GM23338 (cell line): ENCODE measurements at places on chromosomes 3 and 15.
A peak's percentile ranks its signal among the peaks of the same experiment; 100 is the strongest.

GRCh38 chr3:178672275-178672674 lies 136.0 kb downstream of the KCNMB2 start:
- no peak for DNase-seq

GRCh38 chr3:78858174-78858573 lies 909.6 kb downstream of the ROBO1 start:
- DNase-seq = no peak

DNA sequence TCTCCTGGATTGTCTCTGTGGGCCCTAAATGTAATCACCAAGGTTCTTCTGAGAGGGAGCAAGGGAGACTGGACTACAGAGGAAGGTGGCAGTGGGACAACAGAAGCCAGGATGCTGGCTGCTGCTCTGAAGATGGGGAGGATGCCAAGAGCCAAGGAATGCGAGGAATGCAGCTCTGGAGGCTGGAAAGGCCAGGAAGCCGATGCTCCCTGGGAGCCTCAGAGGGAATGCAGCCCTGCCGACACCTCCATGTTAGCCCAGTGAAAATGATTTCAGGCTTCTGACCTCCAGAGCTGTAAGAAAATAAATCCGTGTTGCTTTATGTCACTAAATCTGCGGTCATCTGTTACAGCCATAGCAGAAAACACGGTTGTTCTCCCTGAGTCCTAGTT lies 44.1 kb downstream of the UMPS start:
- peak; percentile 93 for DNase-seq

DNA sequence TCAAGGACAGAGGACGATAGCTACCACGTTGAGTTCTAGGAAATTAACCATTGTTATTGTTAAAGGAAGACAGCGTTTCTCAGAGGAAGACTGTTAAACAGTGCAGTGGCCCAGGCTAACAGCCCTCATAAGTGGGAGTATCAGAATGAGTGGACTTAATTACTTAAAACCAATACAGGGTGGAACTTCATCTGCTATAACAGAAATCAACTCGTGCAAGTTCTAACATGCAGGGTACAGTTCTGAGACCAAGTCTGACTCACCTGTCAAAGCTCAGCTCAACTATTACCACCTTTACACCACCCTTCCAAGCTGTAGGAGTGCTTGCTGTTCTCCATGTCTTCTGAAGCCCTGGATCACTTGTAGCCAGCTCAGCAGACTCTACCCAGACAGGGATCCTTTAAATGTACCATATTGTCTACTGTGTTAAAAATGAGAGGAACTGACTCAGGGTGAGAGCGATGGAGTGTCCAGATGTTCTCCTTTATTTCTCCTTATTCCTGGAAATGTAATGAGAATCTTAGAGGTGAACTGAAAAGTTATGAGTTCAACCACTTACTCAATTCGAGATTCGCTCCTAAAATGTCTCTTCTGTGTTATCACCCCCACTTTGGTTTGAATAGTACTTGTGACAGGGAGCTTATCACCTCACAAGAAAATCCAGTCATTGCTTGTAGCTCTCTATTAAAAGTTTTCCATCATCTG lies 26.5 kb downstream of the CD86 start:
- DNase-seq = no peak

DNA sequence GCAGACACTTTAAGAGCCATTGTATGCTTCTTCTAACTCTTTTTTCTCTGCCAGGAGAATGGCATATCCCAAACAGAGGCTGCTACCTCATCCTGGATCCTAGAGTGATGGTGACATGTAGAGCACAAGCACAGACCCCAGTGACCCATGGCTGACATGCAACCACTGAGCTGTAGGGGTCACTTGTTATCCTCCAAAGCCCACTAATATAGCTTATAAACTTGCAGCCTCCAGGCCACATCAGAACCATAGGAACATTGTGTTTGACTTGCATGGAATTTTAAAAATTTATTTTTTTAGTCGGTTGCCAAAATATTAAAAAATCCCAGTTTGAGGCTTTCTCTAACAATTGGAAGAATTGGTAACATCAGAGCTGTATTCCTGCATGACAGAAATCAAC lies 283.0 kb upstream of the WNT5A start:
- DNase-seq = peak; percentile 6

- no peak for DNase-seq
These were observed 11.7 kb upstream of the TCF12 start for GRCh38 chr15:56906766-56907165.

- no peak for DNase-seq
These were observed 466.9 kb upstream of the MDFIC2 start for GRCh38 chr3:70779296-70779695.

- DNase-seq = peak; percentile 40
These were observed 199.2 kb downstream of the CACNA2D3 start for GRCh38 chr3:54321520-54321919.

- DNase-seq = no peak
These were observed 51.1 kb downstream of the BDH1 start for GRCh38 chr3:197504641-197505121.

GRCh38 chr15:31239409-31239808 lies 87.2 kb upstream of the KLF13 start:
- DNase-seq = no peak

GRCh38 chr3:52649461-52650210 lies 36.1 kb downstream of the PBRM1 start:
- no peak for DNase-seq

DNA sequence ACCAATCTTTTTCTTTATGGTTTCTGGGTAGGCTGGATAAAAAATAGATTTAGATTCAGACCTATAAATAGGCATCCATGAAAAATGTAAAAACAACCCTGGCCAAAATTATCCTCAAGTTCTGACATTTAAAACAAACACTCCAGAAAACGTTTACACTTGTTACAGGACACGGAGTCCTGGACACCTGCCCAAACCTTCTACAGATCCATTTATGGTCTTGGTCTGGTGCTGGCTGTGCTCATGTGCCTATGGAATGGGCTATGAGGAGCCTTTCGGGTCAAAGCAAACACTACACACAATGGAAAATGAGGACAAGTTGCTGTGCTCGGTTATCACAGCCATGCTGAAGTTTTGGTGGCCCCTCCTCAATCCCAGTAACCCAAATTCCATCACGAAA lies 108.1 kb downstream of the PDZRN3 start:
- no peak for DNase-seq

GRCh38 chr3:147008886-147009285 lies 397.5 kb downstream of the ZIC4 start:
- no peak for DNase-seq

DNA sequence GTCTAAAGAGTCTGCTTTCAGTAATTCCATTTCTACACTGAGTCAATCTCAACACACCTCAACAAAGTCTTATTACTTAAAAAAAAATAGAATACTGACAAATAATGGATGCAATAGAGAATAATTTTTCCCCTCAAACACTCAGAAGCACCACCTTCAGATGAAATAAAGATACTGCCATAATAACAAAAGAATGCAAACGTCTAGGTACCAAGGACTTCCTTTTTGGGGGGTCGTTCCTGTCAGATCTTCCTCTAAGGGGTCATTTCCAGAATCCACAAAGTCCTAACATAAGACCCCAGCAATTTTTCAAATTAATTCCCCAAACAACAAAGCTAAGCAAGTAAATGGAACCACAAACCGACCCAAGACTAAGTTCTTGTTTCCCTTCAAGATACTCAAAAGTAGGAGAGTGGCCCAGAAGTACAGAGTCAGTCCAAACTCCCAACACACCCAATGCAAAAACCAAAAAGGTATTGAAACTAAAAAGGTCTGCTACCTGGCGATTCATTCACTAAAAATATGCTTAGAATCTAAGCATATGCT lies 1.3 kb downstream of the RYK start:
- no peak for DNase-seq

DNA sequence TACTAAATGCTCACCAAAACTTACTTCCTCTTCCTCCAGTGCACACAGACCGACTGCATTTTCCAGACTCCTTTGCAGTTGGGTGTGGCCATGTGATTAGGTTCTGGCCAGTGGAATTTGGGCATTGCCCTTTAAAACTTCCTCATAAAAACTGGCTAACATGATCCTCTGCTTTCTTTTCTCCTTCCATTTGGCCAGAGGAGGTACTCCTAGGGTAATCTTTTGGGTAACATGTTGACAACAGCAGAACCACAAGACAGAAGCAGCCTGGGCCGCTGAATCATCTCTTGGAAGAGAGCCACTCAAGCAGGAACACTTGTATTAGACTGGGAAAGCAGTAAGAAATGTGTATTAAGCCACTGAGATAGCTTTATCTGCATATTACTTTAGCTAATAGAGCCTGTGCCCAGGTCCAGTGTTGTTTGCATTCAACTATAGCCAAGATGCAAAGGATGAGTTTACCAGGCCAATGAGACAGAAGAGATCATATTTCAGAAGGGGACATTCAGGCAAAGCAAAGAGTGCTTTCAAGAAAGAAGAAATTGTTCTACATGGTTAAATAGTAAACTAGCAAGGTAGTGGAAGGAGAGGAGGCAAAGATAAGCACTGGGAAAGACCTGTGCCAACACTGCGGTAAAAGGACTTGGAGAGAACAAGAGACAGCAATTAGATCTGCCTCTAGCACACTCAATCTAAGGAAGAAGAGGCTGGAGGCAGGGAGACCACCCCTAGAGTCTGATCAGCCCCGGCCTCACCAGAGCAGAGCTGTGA lies 79.8 kb downstream of the PLCH1 start:
- peak; percentile 20 for DNase-seq

- DNase-seq = peak; percentile 69
These were observed 733.7 kb downstream of the ZNF385D start for GRCh38 chr3:21017115-21017852.

DNA sequence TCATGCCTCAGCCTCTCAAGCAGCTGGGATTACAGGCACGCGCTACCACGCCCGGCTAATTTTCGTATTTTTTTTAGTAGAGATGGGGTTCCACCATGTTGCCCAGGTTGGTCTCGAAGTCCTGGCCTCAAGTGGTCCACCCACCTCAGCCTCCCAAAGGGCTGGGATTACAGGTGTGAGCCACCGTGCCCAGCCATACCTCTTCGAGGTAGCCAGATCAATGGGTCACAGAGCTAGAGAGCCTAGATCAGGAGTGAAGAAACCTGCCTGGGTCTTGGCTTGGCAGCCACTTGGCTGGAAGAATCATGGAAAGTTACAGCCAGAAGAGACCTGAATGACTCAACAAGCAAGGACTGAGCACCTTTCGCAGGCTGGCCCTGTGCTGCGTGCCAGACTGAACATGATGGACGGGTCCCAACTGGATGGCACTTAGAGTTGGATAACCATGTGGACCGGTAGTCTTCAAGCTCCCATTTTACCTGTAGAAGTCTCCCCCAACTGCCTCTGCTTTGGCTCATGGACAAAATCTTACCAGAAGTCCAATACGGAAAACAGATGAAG lies 29.7 kb downstream of the GNB5 start:
- DNase-seq = no peak

GRCh38 chr15:96066126-96066525 lies 264.4 kb upstream of the NR2F2 start:
- DNase-seq = no peak

DNA sequence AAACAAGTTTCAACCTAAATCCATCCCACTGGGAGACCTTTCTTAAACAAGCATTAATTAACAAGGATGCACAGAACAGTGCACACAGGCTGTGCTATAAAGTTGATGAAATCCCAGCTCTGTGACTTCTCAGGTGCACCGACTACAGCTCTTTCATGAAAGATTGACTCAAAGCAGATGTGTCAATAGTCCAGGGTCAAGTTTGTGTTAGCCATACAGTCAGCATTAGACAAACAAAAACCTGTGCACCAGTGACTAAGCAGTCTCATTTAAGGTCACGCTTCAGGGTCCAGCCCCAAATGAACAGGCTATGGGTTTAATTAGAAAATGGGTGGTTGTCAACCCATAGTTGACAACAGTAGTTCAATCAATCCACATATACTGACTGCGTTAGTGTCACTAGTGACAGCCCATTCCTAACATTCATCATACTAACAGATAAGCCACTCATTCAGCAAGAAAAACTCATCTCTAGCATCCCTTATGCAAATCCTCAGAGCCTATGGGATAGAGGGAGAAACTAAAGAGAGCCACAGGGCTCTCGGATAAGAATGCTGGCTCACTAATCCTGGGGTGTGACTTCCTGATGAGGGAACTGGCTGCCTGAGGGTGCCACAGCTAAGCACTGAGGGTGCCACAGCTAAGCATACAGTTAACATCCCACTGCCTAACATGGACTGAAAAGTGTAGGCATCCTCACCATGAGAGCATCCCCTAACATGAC lies 84.1 kb downstream of the WNT5A start:
- no peak for DNase-seq

DNA sequence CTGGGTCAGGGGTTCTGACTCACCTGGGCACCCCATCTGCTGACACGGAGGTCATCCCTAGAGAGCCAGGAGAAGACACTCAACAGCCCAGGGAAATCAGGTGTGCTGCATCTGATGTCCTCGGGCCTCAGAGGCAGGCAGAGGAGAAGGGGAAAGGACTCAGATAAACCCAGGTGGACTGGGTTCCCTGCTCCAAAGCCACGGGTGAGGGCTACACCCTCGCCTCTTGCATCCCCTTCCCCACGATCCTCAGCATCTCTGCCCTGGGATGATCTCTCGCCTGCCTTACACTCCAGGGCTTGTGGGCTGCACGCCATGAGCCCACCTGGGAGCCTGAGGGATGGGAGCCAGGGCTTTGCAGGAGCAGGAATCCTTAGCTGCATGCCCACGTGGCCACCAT lies 8.2 kb upstream of the DUSP7 start:
- no peak for DNase-seq

DNA sequence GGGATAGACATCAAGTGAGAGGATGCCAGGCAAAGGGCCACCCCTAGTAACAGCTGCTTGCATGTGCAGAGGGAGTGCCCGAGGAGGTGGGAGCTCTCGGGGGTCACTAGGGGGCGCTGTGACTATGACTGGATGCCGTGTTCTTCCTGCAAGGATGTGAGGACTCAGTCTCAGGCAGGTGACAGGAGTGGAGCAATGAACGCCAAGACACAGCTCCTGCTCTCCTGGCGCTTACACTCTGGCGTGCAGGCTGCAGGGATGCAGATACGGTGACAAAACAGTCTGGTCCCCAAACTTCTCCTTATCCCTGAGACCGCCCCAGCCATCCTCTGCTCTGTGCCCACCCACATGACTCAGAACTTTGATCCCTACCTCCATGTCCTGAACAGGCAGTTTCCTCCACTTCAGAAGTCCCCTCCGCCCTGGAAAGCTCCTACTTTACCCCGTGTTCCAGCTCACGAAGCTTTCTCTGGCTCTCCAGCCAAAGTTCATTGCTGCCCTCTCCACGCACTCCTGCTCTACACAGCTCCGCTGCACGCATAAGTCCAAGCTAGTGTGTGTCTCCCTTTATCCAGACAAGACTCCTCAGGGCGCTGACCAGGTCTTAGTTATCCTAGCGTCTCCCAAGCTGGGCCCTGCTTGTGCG lies 14.7 kb downstream of the RHOV start:
- DNase-seq = peak; percentile 94
